Epithelial cell of proximal tubule (primary cell): ENCODE measurements at places on chromosomes 5 and 9. TPM values are rescaled to one million over a fixed set of nuclear protein-coding genes. Genes with fewer than 3 reads are reported as not detected.

Gene SHOC1
- total RNA-seq, result 0.07 TPM in 1 of 2 replicates, not detected in the other

Gene F2RL1
- 91.6 and 112 TPM in 2 replicates for total RNA-seq

Gene PCSK1
- total RNA-seq, result not detected in 2 replicates

Gene GDA
- 1.2 and 2.4 TPM in 2 replicates for total RNA-seq

Gene LIX1
- under 0.01 and 0.12 TPM in 2 replicates for total RNA-seq

DNA sequence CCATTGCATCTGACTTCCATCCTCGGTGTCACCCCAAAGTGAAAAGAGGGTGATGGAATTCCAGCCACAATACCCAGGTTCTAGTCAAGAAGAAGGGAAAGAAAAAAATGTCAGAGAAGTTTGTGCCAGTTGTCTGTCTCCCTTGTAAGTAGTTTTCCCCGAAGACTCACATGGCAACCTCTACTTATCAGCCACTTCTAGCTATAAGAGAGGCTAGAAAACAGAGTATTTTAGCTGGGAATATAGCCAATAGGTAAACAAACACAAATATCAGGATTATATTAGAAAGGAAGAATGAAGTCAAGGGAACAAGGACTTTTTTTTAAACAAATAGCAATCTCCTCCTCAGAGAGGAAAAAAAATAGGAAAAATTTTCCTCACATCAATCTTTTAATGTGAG is 12.2 kb upstream of the ISL1 start:
- no peak for DNase-seq

DNA sequence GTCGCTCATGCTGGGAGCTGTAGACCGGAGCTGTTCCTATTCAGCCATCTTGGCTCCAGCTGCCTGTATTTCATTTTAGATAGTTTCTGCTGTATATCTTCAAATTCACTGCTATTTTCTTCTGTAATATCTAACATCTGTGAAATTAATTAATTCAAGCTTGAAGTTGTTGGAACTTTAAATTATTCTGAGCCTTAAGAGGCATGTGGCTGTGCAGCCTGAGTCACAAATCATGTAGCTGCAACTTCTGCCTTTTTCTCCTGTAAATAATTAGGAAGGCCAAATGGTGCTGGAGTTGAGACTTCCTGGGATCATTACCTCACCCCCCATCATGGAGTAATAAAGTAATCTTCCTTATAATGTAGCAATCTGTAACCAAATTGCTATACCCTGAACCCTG is 183.3 kb upstream of the PCSK5 start:
- DNase-seq, result no peak

DNA sequence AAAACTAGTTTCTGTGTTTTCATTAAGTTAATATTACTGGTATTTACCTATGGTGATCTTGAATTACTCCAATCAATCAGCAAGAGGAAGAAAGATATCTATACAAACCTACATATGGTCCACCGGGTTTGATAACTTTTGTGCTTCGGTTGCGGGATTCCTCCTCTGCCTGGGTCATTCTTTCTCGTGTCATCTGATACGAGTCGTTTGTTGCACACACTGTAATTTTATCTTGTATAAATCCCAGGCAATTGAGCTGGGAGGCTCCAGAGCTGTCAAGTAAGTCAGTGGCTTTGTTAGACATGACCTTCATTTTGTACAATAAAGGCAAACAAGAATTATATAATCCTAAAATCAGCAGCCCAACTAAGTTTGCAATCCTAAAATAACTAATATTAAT is 48.0 kb downstream of the ELL2 start:
- DNase-seq, result no peak

DNA sequence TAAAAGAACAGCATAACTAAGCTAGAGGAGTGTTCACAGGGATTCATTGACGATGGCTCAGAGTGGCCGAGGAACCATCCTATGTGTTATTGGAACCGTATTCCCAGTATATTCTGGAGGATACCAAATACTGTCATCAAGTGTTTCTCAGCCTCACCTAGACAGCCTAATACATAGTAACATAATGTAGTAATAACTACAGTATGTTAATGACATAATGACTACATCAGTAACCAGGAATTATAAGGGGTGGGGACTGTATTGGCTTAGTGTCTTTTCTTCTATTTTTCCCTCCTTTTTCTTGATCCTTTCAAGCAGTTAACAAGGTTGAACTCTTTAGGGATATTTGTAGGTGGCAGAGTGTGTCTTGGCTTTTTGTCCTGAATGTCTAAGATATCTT is 26.6 kb upstream of the C9 start:
- DNase-seq, result no peak

DNA sequence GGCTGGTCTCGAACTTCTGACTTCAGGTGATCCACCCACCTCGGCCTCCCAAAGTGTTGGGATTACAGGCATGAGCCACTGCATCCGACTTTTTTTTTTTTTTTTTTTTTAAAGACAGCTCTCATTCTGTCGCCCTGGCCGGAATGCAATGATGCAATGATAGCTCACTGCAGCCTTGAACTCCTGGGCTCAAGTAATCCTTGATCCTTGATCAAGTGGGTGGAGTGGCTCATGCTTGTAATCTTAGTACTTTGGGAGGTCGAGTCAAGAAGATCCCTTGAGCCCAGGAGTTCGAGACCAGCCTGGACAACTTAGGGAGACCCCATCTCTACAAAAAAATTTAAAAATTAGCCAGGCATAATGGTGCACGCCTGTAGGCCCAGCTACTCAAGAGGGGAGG is 8.1 kb downstream of the SEC24A start:
- DNase-seq, result no peak
